ENCODE measurements at places on chromosomes 12 and 14.

- DNase-seq = no peak
These were observed 187.1 kb upstream of the CDKN3 start for GRCh38 chr14:54209511-54210250.

- DNase-seq = no peak
These were observed 137.8 kb downstream of the ADGRD1 start for GRCh38 chr12:131091413-131091975.

DNA sequence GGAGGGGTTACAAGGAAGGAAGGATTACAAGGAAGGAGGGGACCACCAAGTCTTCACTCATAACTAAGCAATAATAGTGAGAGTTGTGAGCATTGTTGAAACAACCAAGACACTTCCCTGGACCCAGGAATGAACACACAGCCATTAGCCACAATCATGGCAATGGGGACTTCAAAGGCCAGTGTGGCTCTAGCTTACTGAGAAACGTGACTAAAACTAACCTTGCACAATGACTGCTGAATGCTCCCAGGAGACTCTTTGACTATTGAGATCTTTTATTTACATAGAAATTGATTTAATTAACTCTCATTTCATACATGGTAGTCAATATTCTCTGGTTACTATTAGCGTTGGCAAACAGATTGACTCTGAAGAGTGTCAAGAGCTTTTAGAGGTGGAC is 263.0 kb upstream of the SOX5 start:
- DNase-seq = no peak

DNA sequence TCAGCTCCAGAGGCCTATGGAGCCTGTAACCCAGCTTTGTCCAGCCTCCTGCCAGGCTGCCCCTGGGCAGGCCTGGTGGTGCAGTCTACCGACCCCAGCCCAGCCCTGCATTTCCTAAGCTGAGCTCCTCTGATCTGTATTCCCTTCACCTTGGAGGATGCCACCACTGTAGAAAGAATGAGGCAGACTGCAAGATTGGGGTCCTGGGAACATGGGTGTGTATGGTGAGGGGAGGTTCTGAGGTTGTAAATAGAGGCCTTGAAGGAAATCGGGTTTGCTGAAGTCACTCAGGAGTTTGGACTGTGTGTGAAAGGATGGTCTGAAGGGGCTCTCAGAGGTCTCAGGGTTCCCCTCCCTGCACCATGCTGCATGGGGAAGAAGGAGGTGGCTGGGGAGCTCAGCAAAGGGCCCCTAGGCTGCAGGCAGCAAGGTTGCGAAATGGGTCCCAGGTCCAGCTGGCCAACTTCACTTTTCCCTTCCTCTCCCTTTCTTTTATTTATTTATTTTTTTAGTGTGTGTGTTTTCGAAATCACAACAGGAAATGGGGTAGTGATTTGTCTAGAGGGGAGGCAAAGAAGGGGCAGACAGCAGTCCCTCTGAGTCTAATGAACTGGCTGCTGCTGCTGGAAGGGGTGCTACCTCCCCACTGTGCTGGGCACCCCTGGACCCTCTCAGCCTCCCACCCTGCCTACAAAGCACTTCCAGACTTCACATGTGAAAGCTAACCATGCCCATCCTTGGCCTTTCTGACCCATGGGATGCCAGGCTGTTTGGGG is 1.2 kb upstream of the LRP1-AS start:
- no peak for DNase-seq

- DNase-seq = peak; percentile 97
These were observed 152.2 kb upstream of the PARP11 start for GRCh38 chr12:4025181-4026019.

- no peak for DNase-seq
These were observed 73.1 kb upstream of the GPR68 start for GRCh38 chr14:91317381-91318308.

GRCh38 chr12:105067511-105068031 is 16.7 kb downstream of the ALDH1L2 start:
- DNase-seq = no peak

DNA sequence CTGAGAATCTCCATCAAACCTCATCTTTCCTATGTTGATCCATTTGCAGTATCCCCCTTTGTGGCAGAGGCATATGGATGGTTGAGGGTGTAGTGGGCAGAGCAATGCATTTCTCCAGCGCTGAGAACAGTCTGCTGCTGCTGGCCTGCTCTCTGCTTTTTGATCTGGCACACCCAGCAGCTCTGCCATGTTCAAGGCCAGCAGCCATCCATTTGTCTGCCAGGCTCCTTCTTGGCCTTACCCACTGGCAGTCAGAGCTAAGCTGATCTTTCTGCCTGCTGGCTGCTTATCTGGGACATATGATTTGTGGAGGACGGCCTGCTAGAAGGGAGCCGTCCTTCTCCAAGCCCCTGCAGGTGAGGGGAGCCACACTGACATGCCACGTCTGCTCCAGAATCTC is 17.0 kb downstream of the NPC2 start:
- no peak for DNase-seq

DNA sequence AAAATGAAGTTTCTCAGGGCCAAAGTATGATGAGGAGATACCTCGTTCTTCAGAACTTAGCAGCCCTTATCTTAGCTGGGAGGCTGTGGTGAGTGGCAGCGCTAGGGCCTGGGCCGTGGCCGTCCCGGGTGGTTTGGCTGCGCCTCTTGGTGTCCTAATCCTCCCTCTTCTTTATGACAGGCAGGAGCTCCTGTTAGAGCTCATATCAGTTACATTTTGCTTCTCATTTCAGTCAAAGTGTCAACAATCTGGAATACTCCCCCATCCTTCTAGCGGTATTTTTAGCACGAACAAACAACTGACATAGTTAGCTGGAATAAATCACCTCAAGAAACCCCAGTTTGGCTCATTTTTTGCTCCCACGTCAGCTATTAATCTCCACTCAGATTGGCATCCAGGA is 188.8 kb downstream of the TTC7B start:
- no peak for DNase-seq

GRCh38 chr14:54651649-54652048 is 84.7 kb downstream of the SAMD4A start:
- no peak for DNase-seq

DNA sequence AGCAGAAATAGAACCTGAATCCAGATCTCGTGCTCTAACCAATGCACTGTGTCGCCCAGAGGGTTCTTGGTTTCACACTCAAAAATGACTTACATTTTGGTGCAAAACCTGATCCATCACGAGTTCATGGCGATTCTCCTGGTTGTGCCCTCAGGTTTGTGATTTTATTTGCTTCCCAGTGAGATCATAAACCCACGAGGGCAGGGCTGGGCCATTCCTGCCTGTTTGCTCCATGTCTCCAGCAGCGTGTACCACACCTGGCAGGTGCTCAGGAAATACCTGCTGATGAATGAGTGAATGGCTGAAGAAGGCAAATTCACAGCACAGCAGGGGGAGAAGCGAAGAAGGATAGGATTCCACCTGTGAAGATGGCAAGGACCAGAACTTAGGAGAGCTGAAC is 9.4 kb downstream of the ACACB start:
- no peak for DNase-seq

GRCh38 chr14:55099756-55100155 is 29.3 kb upstream of the LGALS3 start:
- no peak for DNase-seq

DNA sequence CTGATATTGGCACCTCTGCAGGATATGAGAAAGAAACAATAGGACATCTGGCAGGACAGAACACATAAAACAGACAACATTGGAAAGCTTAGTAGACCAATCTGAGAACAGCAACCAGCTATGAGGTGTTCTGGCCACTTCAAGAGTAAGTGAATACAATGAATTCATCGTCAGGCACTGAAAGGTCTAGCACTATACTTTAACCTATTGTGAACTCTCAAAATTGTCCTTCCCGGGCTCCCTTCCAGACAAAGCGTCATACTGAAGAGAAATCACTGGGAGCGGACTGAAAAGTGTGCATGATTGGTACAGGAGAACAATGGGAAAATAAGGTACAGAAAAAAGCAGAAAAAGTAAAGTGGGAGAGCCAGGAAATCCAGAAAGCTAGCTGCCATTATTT is 75.8 kb downstream of the LRP6 start:
- no peak for DNase-seq

DNA sequence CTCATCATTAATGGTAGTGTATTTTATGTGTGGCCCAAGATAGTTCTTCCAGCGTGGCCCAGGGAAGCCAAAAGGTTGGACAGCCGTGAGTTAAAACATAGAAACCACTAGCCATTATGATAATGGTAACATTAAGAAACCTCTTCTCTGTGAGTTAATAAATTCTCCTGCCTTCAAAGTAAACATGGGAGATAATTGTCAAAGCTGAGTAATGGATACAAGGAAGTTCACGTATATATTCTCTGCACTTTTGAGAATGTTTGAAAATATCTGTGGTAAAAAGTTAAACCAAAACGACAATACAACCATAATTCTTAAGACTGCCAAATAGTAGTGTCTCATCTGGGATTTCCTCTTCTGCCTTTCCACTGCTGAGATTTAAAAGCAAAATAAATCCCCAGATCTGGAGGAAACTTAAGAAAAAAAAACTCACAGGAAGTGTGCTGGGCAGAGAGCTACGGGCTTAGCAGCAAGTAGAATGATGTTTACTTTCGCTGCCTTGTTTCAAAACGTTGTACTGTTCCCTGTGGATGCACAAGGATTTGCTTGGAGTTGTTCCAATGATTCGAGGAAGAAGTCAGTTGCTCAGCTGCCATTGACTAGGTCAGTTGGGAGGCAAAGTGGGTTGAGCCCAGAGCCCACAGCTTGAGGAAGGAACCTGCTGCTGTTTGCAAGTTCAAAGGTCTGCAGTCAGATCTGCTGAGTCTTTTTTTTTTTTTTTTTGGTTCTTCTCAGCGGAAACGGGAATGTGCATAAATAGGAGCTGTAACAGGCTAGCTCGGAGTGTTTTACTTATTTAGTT is 1.7 kb downstream of the TPCN1 start:
- DNase-seq = no peak

DNA sequence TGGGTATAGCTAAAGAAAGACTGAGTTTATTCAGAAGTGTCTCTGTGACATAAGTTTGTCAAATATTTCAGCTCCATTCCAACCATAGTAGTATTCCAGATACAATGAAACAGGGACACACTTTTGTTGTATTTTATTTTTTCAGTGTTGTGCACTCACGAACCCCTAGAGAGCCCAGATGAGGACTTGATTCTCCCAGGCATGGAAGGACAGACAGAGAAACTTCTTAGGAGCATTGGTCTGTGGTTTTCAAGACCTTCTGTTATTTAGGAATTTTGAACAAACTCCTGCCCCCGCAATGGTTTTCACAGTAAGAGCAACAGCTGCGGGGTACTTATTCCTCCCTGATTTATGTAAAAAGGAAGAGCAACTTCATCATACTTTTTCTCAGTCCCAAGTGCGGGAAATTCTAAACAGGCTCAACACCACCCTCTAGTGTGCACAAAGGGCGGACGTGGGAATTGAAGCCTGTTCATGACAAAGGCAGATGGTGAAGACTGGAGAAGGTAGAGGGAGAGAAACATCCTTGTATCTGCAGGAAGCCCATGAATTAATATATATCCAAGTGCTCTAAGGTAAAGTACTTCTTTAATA is 147.6 kb downstream of the PAH start:
- DNase-seq = peak; percentile 66

DNA sequence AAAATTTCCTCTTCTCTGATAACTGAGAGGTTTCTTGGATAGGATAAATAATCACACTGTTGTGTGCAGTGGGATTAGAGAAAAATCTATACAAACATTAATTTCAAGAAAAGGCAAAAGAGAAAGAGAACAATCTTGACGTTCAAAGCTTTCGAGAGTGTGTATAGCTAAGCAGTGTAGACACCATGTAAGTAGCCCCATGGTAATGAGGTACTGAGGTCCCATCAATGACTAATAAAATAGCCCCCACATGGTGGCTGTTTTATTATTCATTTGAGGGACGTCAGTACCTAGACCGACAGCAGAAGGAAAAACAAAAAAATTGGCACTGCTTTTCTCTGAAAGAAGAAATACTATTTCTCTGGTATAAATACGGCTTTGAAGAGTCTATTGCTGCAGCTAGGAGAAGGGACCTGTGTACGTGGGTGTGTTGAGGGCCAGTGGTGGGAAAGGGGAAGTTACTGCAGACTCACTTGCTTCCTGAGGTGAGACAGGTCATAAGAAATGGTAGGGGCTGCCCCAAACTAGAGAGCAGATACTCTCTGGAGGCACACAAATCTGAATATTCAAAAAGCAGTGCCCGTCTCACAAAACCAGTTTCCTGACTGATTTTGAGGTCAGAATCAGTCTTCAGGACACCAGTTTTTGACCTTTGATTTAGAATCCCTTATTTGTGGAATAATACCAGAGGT is 339.8 kb downstream of the EMP1 start:
- DNase-seq = no peak

- DNase-seq = no peak
These were observed 39.3 kb upstream of the TSPAN11 start for GRCh38 chr12:30887226-30887625.

- DNase-seq = no peak
These were observed 57.1 kb downstream of the KDM2B start for GRCh38 chr12:121523741-121524140.

DNA sequence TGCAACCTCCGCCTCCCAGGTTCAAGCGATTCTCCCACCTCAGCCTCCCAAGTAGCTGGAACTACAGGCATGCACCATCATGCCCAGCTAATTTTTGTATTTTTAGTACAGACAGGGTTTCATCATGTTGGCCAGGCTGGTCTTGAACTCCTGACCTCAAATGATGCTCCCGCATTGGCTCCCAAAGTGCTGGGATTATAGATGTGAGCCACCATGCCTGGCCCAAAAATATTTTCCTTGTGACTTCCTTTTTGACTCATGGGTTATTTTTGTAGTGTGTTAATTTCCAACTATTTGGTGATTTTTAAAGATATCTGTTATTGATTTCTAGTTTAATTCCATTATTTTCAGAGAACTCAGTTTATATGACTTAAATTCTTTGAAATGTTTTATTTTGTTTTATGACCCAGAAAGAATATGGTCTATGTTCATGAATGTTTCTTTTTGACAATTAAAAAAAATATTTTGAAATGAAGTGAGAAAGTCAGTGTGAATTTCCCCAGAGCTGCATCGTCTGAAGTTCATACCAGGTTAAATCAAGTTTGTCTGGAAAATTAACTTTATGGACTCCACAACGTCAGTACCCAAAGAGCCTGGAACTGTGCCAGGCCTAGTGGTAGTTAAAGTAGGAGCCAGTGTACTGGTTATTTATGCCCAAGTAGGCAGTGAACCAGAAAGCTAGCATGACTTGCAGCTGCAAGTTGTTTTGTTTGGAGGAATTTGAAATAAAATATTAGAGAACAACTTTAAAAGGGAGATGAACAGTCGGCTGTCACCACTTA is 2.8 kb upstream of the CDKL1 start:
- DNase-seq = no peak

- DNase-seq = no peak
These were observed 14.1 kb downstream of the TRMT61A start for GRCh38 chr14:103543140-103543539.

GRCh38 chr12:66228462-66228861 is 39.4 kb downstream of the IRAK3 start:
- no peak for DNase-seq

GRCh38 chr12:78732481-78732880 is 132.1 kb upstream of the SYT1 start:
- DNase-seq = no peak

- no peak for DNase-seq
These were observed 355.1 kb upstream of the CCDC196 start for GRCh38 chr14:66131111-66131510.
